ENCODE measurements at places on chromosomes 4 and X.

DNA sequence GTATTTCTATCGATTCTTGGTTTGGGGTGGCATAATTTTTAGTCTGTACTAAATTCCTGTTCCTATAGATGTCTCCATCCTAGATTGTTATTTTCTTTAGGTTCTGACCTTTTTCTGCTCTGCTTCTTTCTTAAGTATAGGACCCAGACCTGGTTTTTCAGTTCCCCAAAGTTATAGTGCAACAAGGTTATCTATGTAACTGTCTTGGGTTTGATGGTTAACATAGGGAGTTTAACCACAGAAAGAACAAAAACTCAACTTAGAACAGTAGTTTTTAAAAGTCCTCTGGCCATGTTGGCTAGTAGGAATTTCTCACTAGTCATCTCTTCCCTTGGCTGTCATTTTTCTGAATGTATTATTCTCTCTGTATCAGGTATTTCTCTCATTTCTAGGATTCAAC, 38.8 kb upstream of the MAD2L1 start:
- no peak for DNase-seq

DNA sequence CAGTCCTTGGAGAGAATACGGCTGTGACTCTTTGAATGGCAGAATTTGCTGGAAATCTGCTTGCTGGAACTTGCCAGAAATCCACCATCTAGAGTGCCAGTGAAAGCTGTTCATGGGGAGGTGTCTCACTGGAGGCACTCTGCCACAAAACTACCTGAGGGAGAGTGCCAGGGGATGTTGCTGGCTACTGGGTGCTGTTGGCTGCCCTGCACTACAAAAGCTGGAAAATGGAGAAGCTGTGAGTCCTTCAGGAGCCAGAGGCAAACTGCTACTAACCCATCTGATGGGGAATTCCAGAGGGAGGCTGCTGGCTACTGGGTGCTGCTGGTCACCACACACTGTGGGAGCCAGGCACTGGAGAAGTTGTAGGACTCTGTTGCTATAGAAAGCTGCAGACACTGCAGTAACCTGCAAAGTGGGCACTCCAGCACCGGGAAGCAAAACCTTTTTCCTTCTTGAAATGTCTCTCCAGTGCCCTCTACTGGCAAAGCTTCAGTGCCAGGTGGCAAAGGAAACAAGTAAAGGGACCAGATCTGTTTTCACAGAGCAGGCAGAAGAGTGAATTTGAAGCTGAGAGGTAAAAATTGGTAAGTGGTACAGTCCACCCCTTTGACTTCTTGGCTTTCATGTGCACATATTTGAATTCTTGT, 47.8 kb upstream of the HSD17B10 start:
- DNase-seq: peak; percentile 70

GRCh38 chr4:185384930-185385331, 10.8 kb downstream of the LRP2BP start:
- no peak for DNase-seq

GRCh38 chr4:3249711-3250437, 915 bp downstream of the MSANTD1 start:
- DNase-seq: no peak

DNA sequence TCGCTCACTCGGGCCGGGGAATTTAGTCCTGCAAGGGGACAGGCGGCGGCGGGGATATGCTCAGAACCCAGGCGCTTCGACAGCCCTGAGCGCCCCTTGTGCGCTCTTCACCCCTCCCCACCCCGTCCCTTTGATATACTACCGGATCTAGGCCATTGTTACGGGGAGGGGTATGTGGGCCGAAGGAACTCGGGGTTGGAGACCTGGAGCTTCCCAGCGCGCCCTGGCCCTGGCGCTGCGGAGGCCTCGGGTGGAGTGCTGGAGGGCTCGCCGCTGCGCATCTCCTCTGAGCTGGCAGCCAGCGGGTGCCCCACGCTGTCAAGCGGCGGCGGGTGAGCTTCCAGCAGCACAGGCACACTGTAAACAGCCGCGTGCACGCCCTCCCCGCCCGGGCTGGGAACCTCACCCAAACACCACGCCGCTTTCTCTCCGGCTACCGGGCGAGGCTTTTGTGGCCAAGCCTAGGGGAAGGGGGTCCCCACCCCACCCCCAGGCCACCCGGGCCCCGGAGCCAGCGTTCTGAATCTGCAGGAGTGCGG, 54.5 kb upstream of the BCOR start:
- DNase-seq: no peak

GRCh38 chr4:40960941-40961340, 211.2 kb downstream of the NSUN7 start:
- no peak for DNase-seq

DNA sequence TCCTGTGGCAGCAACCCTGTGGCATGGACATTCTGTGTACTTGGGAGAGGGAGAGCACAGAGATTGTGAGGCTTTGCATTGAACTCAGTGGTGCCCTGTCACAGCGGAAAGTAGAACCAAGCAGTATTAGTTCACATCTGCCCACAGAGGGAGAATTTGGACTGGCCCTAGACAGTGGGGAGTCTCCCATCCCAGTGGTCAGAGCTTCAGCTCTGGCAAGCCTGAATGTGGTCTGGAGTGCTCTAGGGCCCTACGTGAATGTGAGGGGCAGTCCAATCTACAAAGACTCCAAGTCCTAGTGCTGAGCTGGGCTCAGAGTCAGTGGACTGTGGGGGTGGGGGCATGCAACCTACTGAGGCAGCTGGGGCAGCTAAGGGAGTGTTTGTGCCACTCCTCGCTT, 34.8 kb downstream of the ZIC3 start:
- DNase-seq: no peak

DNA sequence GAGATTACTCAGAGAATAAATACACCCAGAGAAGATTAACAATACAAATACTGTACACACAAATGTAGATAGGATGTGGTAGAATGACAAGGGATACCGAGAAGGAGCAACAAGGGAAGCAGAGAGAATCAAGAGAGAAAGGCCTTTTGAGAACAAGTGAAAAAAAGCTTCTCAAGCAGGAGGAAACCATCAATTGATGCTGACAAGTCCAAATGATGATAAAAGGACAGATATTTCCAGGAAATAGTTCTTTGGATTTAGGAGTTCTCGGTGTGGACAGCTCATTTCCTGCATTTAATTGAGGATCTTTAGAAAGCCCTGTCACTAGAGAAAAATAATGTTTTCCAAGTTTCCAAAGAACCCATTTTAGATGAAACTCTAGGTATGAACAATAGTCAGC, 48.1 kb downstream of the NPY5R start:
- DNase-seq: no peak

DNA sequence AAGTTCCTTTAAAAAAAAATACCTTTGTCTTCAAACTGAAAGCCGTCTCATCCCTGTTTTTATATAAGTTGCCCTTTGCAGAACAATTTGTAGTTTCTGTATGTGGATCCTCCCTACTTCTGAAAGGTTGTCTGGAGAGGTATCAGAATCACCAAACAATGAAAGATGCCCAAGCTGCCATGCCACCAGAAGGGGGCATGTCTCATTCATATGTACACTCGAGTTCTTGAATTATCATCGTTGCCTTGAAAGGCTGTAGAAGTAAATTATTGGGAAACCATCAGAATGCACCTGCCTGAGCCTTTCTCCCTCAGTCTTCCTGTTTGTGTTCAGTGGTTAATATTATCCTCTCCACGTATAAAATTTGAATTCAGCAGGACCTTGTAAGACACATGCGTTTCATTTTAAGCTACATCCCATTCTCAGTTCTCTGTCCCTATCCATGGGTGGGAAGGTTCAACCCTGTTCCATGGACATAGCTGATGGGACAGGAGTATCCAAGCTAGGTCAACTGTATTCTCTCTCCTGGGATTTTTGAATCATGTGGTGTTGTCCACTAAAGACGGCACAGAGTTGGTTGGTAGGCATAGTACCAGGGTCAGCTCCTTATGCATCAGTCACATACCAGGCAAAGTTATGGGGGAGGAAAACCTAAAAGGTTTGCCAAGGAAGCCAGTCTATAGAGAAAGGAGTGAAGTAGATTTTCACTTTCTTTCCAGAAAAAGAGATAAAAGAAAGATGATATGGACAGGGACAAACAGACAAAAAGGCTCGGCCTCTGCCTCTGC, 24.0 kb downstream of the GALNT7 start:
- no peak for DNase-seq

GRCh38 chrX:149131774-149132173, 373.3 kb downstream of the IDS start:
- DNase-seq: no peak

DNA sequence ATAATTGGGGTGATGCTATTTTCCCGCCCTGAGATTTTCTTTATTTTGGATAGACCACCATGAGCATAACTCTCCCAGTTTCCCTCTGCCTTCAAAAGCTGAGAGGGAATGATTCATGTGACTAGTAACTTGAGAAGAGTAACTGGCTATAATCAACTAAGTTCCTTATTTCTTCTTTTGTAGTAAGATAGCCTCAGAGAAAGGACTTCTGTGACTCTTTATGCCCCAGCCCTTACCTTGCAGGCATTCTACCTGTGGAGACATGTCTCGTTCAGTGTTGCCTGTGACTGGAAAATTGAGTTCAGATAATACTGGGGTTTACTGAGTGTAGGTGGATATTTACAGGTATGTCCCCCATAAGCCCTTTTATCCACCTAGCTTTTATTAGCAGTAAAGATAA, 715.4 kb upstream of the HS3ST1 start:
- DNase-seq: no peak

- DNase-seq: no peak
Observed at GRCh38 chrX:18348047-18348446, 6.4 kb downstream of the SCML2 start.

DNA sequence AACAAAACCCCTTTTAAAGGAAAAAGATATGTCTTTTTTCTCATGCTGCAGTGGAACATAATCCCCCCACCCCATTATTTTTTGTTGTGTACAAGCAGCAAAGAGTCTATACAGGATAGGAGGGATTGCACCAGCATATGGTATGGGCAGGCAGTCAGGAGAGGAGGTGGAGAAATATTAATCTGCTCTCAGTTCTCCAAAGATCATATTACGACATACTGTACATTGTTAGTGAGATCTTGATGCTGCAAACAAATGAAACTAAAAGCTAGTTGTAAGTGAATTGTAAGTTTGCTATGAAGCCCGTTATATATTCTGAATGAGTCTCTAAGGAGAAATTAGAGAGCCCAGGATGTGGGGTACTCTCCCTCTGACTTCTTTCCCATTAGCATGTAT, 75.3 kb downstream of the RAPGEF2 start:
- no peak for DNase-seq

DNA sequence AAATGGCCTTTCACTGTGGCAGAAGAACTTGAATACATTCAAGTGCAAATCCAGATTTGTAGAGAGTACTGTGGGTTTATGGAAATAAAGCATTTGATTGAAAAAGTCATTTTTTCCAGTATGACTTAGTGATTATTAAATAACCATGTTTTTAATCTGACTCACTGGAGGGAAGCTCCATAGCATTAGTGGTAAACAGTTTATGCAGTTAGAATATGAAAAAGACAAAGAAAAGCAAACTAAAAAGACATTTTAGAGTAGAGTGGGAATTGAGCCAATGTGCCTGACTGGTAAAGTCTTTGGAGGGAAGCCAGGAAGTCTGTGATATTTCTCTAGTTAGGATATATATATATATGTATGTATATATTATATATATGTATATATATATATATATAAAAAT, 53.4 kb downstream of the FAT4 start:
- DNase-seq: no peak

- DNase-seq: no peak
Observed at GRCh38 chr4:177147668-177148067, 162.0 kb upstream of the NEIL3 start.

- DNase-seq: no peak
Observed at GRCh38 chr4:44965435-44966095, 239.2 kb upstream of the GNPDA2 start.

DNA sequence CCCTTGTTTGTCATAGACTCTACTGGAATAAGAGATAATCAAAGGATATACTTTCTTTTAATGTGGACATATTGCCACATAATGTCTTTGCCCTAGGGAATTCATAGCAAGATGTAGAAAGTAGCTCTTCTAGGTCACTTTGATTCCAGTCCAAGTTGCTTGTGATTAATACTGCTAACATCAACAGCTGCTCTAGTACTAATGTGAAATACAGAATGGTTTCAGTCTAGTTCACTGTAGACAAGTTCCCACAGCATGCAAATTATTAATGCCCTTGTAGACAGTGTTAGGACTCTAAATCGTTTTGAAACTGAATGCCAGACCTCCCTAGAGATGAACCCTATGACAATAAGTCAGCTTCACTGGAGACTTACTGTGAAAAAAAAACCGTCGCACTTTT, 494.6 kb upstream of the ATOH1 start:
- DNase-seq: no peak

GRCh38 chr4:129377131-129377845, 281.3 kb downstream of the C4orf33 start:
- no peak for DNase-seq

- no peak for DNase-seq
Observed at GRCh38 chr4:70902577-70903290, 565 bp downstream of the MOB1B start.

- peak; percentile 2 for DNase-seq
Observed at GRCh38 chrX:50635817-50636365, 165.3 kb upstream of the DGKK start.

DNA sequence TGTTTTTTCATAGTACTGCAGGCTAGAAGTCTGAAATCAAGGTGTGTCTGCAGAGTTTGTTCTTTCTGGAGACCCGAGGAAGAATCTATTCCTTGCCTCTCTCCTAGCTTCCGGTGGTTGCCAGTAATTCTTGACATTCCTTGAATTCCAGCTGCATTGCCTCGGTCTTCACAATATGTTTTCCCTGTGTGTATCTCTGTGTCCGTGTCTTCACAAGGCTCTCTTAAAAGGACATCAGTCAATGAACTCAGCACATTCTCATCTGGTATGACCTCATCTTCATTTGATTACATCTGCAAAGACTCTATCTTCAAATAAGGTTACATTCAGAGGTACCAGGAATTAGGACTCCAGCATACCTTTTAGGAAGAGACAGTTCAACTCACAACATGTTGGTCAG, 163.4 kb downstream of the BANK1 start:
- no peak for DNase-seq

DNA sequence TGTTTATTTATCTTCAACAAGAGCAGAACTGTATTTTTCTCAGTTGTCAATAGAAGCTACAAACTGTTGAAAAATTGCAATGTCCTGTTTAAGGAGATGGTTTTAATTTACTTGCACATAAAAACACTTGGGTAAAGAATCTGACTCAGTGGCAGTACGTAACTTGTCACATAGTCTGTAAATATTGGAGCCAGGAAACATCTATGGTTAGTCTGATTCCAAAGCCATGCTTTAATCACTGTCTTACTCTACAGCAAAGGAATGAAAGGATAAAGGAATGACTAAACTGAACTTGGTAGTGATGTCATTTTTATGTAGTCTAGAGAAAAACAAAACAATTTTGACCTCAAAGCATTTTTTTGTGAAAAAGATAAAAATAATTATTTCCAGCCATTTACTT, 537.2 kb downstream of the STIM2 start:
- DNase-seq: no peak

DNA sequence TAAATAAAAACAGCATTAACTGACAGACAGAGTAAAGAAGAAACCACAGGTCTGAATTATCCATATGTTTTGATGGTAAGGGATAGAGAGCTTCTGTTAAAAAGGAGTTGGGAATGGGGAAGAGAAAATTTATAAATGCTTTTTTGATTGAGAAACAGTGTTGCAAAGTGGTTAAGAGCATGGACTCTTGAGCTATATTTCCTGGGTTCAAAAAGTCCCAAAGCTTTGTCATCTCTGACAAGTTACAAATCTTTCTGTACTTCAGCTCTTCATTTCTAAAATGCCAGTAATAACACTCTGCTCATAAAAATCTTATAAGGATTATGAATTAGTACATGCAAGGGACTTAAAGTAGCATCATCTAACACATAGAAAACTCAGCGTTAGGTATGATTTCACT, 62.2 kb downstream of the N4BP2 start:
- DNase-seq: no peak

- no peak for DNase-seq
Observed at GRCh38 chr4:7540654-7541413, 106.1 kb upstream of the PSAPL1 start.

Measured in NCI-H1092 (cell line).